ENCODE measurements at places on chromosomes 12 and 14. TPM values are rescaled to one million over a fixed set of nuclear protein-coding genes. Genes with fewer than 3 reads are reported as not detected.

The TMEM117 gene
- 2.8 TPM for polyA plus RNA-seq

The STYK1 gene
- polyA plus RNA-seq, result not detected

The SIX6 gene
- polyA plus RNA-seq, result not detected

The LALBA gene
- polyA plus RNA-seq, result not detected

The LRRK2 gene
- polyA plus RNA-seq, result not detected

The KRT86 gene
- polyA plus RNA-seq, result not detected

The GALNT6 gene
- polyA plus RNA-seq, result 0.78 TPM

The SLCO1C1 gene
- polyA plus RNA-seq, result not detected

The TBC1D30 gene
- polyA plus RNA-seq, result 0.67 TPM

The WIF1 gene
- polyA plus RNA-seq, result not detected

The C1RL gene
- polyA plus RNA-seq, result 73.4 TPM

The HIGD1C gene
- polyA plus RNA-seq, result not detected

The OTX2 gene
- not detected for polyA plus RNA-seq

The TMTC1 gene
- polyA plus RNA-seq, result 0.69 TPM

The SYNDIG1L gene
- 0.10 TPM for polyA plus RNA-seq

The IFNG gene
- polyA plus RNA-seq, result not detected

The TSHR gene
- polyA plus RNA-seq, result not detected

The EIF2S1 gene
- 49.1 TPM for polyA plus RNA-seq

The SCN8A gene
- 0.84 TPM for polyA plus RNA-seq

The MOK gene
- 16.9 TPM for polyA plus RNA-seq

The CLEC4C gene
- polyA plus RNA-seq, result not detected

The OAS1 gene
- polyA plus RNA-seq, result 10.6 TPM

The KRT6A gene
- polyA plus RNA-seq, result 0.13 TPM

The CD163 gene
- not detected for polyA plus RNA-seq

The GPR68 gene
- polyA plus RNA-seq, result not detected

The CCND2 gene
- polyA plus RNA-seq, result 0.61 TPM

The ANKS1B gene
- polyA plus RNA-seq, result not detected

The STON2 gene
- 2.4 TPM for polyA plus RNA-seq

The SYCP3 gene
- polyA plus RNA-seq, result not detected

The ATXN7L3B gene
- polyA plus RNA-seq, result 18.0 TPM

The TXNDC16 gene
- polyA plus RNA-seq, result 3.4 TPM

The NPAS3 gene
- not detected for polyA plus RNA-seq

The TNFRSF1A gene
- polyA plus RNA-seq, result 61.2 TPM

The ERP27 gene
- polyA plus RNA-seq, result 1.6 TPM

The RIMBP2 gene
- 0.03 TPM for polyA plus RNA-seq

The RD3L gene
- polyA plus RNA-seq, result not detected

The C1QL4 gene
- 0.03 TPM for polyA plus RNA-seq

The CLEC4E gene
- polyA plus RNA-seq, result not detected

The TEX52 gene
- polyA plus RNA-seq, result 0.05 TPM

The ALDH2 gene
- 67.8 TPM for polyA plus RNA-seq

The KLHDC1 gene
- 0.08 TPM for polyA plus RNA-seq

The ALDH1L2 gene
- polyA plus RNA-seq, result 4.0 TPM

The RASAL1 gene
- not detected for polyA plus RNA-seq

The GCH1 gene
- polyA plus RNA-seq, result 13.7 TPM

The RNASE7 gene
- 0.04 TPM for polyA plus RNA-seq

The HOXC6 gene
- polyA plus RNA-seq, result not detected

The MLEC gene
- polyA plus RNA-seq, result 49.8 TPM
